ENCODE measurements at places on chromosomes 2 and 18. TPM values are rescaled to one million over a fixed set of nuclear protein-coding genes. Genes with fewer than 3 reads are reported as not detected.

The ATP6V1B1 gene
- total RNA-seq: 0.26 TPM

The ERICH2 gene
- total RNA-seq: 1.7 TPM

The SP140 gene
- 0.44 TPM for total RNA-seq

The PARD3B gene
- total RNA-seq: 18.6 TPM

The IL1F10 gene
- not detected for total RNA-seq

The SNTG2 gene
- 2.0 TPM for total RNA-seq

The SEC11C gene
- 36.1 TPM for total RNA-seq

The SOWAHC gene
- total RNA-seq: 2.1 TPM

The COLEC12 gene
- total RNA-seq: 4.1 TPM

The MC5R gene
- total RNA-seq: not detected

The AMER3 gene
- not detected for total RNA-seq

The ANKRD62 gene
- total RNA-seq: not detected

The SLC66A2 gene
- 40.0 TPM for total RNA-seq

The DUSP28 gene
- total RNA-seq: 9.6 TPM

The DLGAP1 gene
- 0.31 TPM for total RNA-seq

The CEBPZOS gene
- total RNA-seq: 46.8 TPM

The IL1R1 gene
- 111 TPM for total RNA-seq

The SP5 gene
- not detected for total RNA-seq

The MDH1B gene
- 1.8 TPM for total RNA-seq

The IL36A gene
- not detected for total RNA-seq

The CPS1 gene
- 5.4 TPM for total RNA-seq

The SLC35F6 gene
- total RNA-seq: 27.6 TPM

The SFT2D3 gene
- 4.6 TPM for total RNA-seq

The GRB14 gene
- total RNA-seq: 16.9 TPM

The ZNF532 gene
- 72.4 TPM for total RNA-seq

The NGEF gene
- 2.7 TPM for total RNA-seq

The TEKT4 gene
- total RNA-seq: not detected

The MRPS5 gene
- 65.6 TPM for total RNA-seq

The ALPP gene
- not detected for total RNA-seq

The LYG1 gene
- total RNA-seq: 0.40 TPM

The IL36RN gene
- not detected for total RNA-seq

The ITPRIPL1 gene
- total RNA-seq: 0.68 TPM

The GALNT13 gene
- total RNA-seq: 4.1 TPM

The UGT1A6 gene
- total RNA-seq: not detected

The OTOS gene
- total RNA-seq: not detected

The CPLX4 gene
- total RNA-seq: not detected

The CLEC4F gene
- 0.12 TPM for total RNA-seq

The C2orf42 gene
- total RNA-seq: 13.9 TPM

The TMEM198 gene
- total RNA-seq: 3.4 TPM

The CRYGD gene
- total RNA-seq: 2.6 TPM
